ENCODE measurements at places on chromosomes 13 and 19. TPM values are rescaled to one million over a fixed set of nuclear protein-coding genes. Genes with fewer than 3 reads are reported as not detected.

KASH5 gene
- total RNA-seq, result not detected

GRCh38 chr13:48731957-48732569 lies 78.3 kb downstream of the CYSLTR2 start:
- peak; percentile 42 for DNase-seq

DNA sequence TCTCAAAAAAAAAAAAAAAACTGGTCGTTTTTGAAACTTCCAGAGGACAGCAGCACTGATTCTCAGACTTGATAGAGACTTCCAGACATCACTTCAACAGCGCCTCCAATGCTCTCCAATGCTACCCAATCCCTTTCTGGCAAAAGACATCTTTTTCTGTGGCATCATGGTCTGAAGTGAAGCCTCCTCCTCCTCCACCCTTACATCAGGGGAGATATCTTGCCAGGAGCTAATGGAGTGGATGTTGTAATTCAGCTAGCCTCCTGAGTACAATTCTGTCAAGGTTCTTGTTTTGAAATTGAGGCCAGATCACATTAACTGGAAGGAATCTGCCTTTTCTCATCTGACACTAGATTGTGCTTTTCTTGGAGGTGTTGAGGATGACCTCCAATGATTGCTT lies 24.2 kb downstream of the FXYD5 start:
- peak; percentile 79 for DNase-seq

- no peak for DNase-seq
Observed at GRCh38 chr13:42864952-42865767, 83.8 kb downstream of the FAM216B start.

GRCh38 chr19:13952931-13953531 lies 722 bp downstream of the DCAF15 start:
- peak; percentile 70 for DNase-seq

Measured in fibroblast of villous mesenchyme (primary cell).